SK-N-DZ (cell line): ENCODE measurements at places on chromosomes 7 and 10.
A peak's percentile ranks its signal among the peaks of the same experiment; 100 is the strongest.

GRCh38 chr10:69278446-69278963 is at the start of gene HK1:
TSS of gene HK1 (plus strand) at chr10:69278496.
- no peak for DNase-seq

DNA sequence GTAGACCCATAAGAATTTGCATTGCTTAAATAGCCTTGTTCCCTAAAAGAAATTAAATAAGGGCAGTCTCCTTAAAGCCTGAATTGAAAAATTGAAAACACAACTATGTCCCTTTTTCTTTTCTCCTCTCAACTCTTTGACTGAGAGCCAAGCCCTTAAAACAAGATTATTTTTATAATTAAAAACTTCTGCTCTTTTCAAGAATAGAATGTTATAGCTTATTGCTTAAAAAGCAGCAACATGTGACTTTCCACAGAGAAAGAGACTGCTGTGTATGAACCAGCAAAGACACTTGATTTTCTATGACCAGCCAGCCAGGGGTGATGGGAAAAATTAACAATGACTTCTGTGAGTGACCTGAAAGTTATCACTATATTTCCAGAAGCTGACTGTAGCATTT is 295.2 kb upstream of the CELF2 start:
- DNase-seq, result no peak

- DNase-seq, result no peak
Measured at GRCh38 chr10:77965294-77965693, 38.7 kb upstream of the DLG5 start.

GRCh38 chr10:106980495-106981451 is 183.7 kb downstream of the SORCS1 start:
- DNase-seq, result no peak

DNA sequence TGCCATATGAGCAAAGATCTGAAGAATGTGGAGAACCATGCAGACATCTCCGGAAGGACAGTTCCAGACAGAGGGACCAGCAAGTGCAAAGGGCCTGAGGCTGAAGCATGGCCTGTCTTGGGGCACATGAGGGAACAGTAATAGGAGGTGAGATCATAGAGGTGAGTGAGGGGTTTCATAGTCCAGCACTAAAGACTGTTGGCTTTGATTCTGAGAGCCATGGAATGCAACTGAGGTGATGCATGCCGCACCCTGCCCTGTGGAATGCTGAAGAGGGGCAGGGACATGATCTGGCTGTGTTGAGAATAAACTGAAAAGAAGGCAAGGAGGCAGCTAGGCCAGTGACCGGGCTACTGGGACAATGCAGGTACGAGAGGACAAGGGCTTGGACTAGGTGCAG is 253.1 kb upstream of the KLF14 start:
- no peak for DNase-seq

DNA sequence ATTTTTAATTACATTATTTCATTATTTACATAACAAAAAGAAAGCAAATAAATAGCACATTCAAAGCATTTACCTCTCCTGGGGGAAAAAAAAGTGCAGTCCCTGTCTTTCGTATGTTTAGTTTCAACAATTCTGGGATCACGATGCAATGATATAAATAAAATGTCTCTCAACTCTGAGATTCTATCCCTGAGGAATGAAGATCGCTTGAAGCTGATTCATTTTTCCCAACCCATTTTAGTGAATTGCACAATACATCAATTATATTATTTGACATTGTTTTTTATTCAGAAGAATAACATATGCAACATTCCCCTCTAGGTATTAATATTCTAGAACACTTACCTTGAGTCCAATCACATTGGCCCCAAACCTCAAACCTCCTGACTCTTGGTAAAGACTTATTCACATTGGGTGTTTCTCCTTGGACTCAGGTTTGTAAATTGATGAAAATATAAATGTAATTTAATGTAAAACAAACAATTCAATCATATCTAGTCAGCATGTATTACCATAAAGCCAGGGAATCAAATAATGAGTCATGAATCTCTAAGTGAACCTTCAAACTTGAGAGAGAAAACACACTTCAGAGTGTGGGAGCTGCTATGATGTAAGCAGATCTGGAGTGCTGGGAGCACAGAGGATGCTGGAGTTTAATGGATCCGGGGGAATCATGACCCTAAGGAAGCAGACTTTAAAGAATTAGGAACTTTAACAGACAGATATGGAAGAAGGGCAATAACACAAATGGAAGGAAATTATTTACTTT is 5.3 kb upstream of the SCIN start:
- no peak for DNase-seq

GRCh38 chr10:48538611-48539010 is 66.3 kb downstream of the ARHGAP22 start:
- DNase-seq, result no peak

DNA sequence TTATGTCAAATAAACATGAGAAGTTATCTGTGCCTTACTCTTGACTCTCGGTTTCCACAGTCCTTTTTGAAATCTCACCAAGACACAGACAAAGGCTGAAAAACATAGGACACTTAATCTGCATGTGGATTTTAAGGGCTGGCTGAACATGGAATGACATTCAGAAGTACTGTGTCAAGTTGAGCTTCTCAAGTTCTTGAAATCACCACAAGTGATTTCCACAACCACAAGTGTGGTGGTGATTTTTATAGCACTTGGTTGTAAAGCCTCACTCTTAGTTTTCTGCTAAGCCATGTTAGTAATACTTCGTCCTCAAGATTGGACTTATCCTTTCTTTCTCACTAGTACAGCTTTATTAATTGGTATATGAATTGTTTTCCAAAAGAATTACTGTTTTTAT is 29.6 kb downstream of the FOXP2 start:
- DNase-seq, result no peak

DNA sequence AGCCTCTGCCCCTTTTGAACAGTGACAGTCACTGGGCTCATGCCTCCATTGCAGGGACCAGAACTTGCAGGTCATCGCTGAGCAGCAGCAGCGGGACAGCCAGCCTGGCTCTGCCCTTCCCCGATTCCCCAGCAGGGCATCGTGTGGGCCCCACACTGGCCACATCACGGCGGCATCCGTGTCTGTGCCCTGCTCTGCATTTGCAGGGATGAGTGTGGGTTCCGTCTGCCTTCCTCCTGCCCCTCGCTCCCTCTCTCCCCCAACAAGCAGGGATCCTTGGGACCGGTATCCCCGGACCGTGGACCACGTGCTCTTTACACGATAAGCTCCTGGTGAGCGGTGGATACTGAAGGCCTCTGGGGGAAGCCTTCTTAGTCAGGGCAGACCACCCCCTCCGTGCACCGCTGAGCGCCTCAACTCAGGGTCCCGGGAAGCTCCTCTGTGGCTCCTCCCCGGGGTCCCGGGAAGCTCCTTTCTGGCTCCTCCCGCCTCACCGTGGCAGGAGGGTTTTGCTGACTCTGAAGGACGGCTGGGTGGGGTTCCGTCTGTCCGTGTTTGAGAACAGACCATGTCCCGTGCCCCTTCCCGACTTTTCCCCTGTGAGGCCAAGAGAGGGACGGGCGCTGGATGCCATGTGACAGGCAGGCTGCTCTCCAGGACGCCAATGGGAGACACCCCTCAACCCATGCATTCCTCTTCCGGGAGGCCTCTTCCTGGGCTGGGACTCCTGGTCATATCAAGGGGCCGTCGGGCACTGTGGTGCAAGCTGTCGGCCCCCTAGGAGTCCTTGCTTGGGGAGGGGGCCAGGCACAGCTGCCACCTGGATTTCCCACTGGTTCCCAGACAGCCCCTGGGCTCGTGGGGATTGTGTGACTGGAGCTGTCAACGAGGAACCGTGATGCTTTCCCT is 23.5 kb upstream of the NKX6-2 start:
- DNase-seq, result no peak

DNA sequence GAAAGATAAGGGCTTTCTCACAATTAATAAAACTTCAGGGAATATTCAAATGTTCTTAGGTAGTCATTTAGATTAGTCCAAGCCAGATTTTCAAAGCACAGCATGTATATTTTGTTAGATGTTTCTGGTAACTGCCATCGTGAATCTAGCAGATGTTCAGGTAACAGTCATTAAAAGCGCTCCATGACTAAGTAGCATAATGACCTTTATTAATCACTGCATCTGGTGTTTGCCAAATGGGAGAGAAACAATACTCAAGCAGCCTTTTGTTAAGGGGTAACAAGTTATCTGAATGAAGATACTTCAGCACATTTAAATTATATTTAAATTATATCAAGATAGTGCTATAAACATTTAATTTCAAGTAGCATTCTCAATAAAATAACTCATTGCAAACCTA is 47.5 kb downstream of the USP6NL start:
- DNase-seq, result no peak

DNA sequence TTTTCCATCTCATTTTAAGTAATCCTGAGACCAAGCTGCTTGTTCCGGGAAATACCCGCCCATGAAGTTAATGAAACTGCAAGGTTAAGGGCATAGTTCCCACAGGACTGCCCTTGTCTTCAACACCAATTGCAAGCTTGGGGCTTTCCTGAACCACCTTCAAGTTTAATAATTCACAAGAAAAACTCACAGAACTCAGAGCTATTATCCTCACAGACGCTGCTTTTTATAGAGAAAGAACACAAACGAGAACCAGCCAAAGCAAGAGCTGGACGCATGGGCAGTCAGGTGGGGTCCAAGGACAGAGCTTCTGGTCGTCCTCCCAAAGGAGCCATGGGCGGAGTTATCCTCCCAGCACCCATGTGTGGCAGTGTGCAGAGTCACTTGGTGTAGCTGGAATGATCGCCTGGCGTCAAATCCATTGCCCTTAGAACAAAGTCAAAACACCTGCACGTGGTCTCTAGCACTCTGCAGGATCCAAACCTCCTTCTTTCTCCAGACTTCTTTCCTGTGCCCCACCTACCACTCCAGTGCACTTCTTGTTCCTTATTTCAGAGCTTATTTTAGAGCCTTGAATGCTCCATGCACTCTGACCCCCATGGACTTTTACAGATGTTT is 56.7 kb downstream of the SNX10 start:
- no peak for DNase-seq

DNA sequence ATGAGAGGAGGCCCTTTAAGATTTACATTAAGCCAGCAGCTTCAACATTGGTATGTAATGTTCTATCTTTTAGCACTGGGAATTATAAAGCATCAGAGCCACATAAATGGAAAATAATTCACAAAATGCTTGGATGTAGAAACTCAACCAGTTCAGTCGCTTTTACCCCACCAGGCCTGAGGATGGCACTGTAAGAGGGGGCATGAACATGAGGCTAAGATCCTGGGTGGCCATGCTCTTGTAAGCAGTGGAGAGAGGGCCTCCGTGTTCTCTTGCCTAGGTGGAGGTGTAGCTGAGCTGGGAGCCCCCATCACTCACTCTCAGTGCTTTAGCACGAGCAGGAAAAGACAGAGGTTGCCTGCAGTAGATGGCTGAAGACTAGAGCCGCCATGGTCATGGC is 238.8 kb downstream of the FANK1 start:
- no peak for DNase-seq

- peak; percentile 43 for DNase-seq
Measured at GRCh38 chr7:120988591-120989256, at the start of gene CPED1. TSS of gene CPED1 (plus strand) at chr7:120988711. CDS start at chr7:120989622, 911 bp downstream.

DNA sequence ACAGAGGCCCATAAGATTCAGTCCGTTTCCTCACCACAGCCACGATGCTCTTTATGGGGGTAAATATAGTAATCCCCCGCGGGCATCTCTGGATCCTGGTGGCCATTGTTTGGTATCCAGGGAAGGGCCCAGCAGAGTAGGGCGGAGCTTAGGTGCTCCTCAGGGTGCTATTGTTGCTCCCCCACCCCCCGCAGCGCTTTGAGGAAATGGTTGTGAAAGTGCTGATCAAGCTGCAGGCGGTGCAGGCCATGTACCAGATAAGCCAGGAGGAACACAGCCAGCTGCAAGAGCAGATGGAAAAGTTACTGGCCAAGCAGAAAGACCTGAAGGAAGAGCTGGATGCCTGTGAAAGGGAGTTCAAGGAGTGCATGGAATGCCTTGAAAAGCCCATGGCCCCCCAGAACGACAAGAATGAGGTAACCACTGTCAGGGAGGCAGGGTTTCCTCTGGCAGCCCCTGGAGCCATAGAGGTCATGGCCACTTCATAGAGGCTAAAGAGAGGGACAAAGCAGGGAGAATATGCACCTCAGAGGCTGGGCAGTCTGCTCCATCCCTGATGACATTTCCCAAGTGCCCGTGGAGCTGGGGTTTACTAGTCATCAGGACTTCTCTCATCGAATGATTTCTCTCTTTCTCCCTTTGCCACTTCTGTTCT is 17.6 kb upstream of the FLNC start:
- no peak for DNase-seq

- peak; percentile 23 for DNase-seq
Measured at GRCh38 chr10:48255722-48256121, 18.8 kb downstream of the FRMPD2 start.

GRCh38 chr7:115600207-115600606 is 430.4 kb downstream of the TFEC start:
- no peak for DNase-seq

GRCh38 chr10:86753051-86753450 is 3.4 kb upstream of the BMPR1A start:
- no peak for DNase-seq

DNA sequence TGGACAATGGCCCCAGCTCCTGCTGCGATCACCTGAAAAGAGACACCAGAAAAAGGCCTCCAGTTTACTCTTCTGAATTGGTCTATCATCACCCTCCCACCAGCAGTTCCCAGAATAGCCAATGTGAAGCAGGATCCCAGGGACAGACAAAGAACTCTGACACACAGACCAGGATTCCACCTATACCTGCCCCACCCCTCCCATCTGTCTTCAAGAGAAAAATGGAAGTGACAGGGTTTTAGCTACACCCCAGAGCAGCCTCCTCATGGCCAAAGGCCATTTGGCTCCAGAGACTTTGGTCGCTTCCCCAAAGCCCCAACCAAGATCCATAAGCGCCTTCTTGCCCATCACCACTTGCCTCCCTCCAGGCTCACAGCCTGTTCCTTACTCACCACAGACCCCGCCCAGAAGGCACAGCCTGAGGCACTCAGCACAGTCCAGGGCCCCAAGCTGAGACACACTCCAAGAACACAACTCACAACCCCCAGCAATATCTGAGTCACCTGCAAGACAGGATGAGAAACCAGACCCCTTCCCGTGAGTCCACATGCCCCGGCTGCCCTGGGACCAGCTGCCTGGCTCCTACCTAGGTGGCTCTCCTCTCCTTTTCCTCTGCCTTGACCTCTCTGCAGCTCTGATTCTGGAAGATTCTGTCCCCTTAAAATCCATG is 6.5 kb downstream of the TMEM176B start:
- no peak for DNase-seq

GRCh38 chr7:129952653-129953560 is at the start of gene UBE2H:
TSS of gene UBE2H (minus strand) at chr7:129952960. CDS start at chr7:129952555, 405 bp downstream.
- DNase-seq, result peak; percentile 87

DNA sequence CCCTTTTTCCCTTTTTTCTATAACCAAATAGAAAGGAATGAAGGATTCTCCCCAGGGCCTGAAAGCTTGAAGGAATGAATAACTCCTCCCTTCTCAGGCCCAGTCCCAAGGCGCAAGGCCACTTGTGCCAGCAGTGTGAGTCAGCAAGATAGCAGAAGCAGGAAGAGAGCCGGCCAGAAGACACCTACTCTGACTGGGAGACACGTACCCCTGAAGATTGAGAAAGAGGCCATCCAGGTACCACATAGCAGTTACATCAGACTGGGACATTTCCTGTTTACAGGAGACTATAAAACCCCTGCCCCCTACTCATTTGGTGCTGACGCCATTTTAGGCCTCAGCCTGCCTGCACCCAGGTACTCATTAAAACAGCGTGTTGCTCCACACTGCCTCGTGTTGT is 65.5 kb downstream of the LRRC17 start:
- DNase-seq, result no peak

GRCh38 chr7:41328544-41328943 is 374.3 kb downstream of the INHBA start:
- DNase-seq, result no peak
